Panc1 (cell line): ENCODE measurements at places on chromosomes 11 and 22.

GRCh38 chr11:86687185-86687778, 14.9 kb upstream of the ME3 start:
- peaks cover 8% of the 10 kb centered on the region; the same call in 1 of the 2 replicates for H3K4me1 ChIP-seq
- no peak overlapping the region for H3K4me3 ChIP-seq
- no peaks in the 10 kb centered on the region for H3K36me3 ChIP-seq
- DNase-seq, result no peak
- no peaks in the 10 kb centered on the region for H3K27me3 ChIP-seq

- no peaks in the 10 kb centered on the region for H3K36me3 ChIP-seq
- no peaks in the 10 kb centered on the region for H3K27me3 ChIP-seq
- no peak for DNase-seq
- no peaks in the 10 kb centered on the region; the same call in 1 of the 2 replicates for H3K4me1 ChIP-seq
- H3K4me3 ChIP-seq, result no peak overlapping the region
These were observed 91.5 kb downstream of the CACNA1I start for GRCh38 chr22:39661842-39662685.

GRCh38 chr22:23888615-23889401, 5.4 kb upstream of the MIF start:
- peaks cover 5% of the 10 kb centered on the region; the same call in 1 of the 2 replicates for H3K4me1 ChIP-seq
- no peaks in the 10 kb centered on the region for H3K27me3 ChIP-seq
- H3K36me3 ChIP-seq, result no peaks in the 10 kb centered on the region
- no peak overlapping the region for H3K27ac ChIP-seq
- no peak for DNase-seq

GRCh38 chr11:80593648-80594374, 1153.0 kb upstream of the TENM4 start:
- H3K36me3 ChIP-seq, result no peaks in the 10 kb centered on the region
- no peak overlapping the region for H3K4me3 ChIP-seq
- peak overlapping the region; percentile 70 for H3K27ac ChIP-seq
- H3K27me3 ChIP-seq, result no peaks in the 10 kb centered on the region
- peaks cover 29% of the 10 kb centered on the region for H3K4me1 ChIP-seq

GRCh38 chr11:96481204-96481603, 91.4 kb downstream of the JRKL start:
- H3K27ac ChIP-seq, result no peak overlapping the region
- H3K4me1 ChIP-seq, result no peaks in the 10 kb centered on the region
- no peaks in the 10 kb centered on the region for H3K36me3 ChIP-seq
- DNase-seq, result no peak
- no peaks in the 10 kb centered on the region for H3K27me3 ChIP-seq

DNA sequence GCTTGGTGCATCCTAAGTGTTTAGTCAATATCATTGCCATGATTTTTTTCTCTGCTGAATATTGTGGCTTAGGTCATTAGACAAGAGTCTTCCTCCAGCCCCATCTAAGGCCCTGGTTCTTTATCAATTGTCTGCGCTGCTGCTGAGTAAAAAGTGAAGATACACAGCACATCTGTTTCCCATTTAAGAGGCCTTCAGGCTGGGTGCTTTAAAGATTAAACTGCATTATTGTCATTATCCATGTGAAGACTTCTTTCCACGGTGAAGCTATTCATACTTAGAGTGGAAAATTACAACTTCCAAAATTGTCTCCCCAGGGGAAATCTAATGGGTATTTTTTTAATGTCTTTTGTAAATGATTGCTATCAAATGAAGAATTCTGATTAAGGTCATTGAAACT, 719.8 kb upstream of the LRRC4C start:
- no peaks in the 10 kb centered on the region for H3K4me1 ChIP-seq
- no peak overlapping the region for H3K27ac ChIP-seq
- no peaks in the 10 kb centered on the region for H3K27me3 ChIP-seq
- H3K4me3 ChIP-seq, result no peak overlapping the region
- no peaks in the 10 kb centered on the region for H3K36me3 ChIP-seq

DNA sequence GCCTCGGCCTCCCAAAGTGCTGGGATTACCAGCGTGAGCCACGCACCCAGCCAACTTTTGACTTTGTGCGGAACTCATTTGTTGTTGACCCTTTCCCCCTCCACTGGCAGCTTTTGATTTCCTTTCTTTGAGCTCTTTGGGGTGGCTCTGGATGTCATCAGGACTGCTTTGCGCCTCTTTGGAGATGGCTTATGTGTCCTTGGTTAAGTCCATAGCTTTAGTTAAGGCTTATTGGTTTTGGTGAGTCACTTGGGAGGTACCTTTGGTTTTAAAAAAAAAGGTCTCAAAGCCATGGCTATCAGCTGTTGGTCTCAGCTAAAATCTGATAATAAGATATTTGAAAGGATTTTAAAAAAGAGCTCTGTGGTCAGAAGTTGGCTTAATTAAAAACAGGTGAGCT, 5.1 kb upstream of the ARSA start:
- no peak overlapping the region for H3K4me3 ChIP-seq
- H3K4me1 ChIP-seq, result no peaks in the 10 kb centered on the region
- no peaks in the 10 kb centered on the region for H3K36me3 ChIP-seq
- DNase-seq, result no peak

DNA sequence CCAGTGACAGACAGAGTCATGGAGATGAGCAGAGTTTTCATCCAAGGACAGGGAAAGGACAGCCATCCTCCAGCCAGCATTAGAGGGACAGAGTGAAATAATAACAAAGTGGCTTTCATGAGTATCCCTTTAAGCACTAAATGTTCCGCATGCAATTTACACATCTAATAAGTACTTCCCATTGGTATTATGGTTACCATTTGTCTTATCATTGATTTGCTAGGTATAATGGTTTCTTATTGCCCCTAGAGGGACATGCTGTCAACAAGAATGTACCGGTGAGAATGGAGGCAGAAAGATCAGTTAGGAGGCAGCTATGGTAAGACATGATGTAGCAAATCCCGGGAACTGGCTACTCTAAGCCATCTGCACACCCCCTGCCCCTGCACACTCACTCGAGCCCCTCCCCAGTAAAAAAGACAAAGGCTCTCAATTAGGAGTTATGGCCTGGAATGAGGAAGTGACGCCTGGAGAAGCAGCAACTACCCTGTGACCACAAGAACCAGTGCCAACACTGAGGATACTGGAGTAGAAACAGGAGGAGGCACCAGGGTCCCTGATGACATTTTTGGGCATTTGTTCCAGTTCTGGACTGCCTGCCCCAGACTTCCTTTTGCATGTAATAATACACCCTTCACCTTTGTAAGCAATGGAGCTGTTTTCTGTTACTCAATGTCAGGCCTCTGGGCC, 30.2 kb upstream of the HMGXB4 start:
- no peaks in the 10 kb centered on the region for H3K27me3 ChIP-seq
- no peaks in the 10 kb centered on the region for H3K36me3 ChIP-seq
- H3K4me3 ChIP-seq, result no peak overlapping the region
- H3K4me1 ChIP-seq, result no peaks in the 10 kb centered on the region

GRCh38 chr22:35551549-35552177, 11.0 kb downstream of the RASD2 start:
- H3K4me3 ChIP-seq, result no peak overlapping the region
- DNase-seq, result no peak
- no peaks in the 10 kb centered on the region for H3K36me3 ChIP-seq
- no peaks in the 10 kb centered on the region for H3K27me3 ChIP-seq

DNA sequence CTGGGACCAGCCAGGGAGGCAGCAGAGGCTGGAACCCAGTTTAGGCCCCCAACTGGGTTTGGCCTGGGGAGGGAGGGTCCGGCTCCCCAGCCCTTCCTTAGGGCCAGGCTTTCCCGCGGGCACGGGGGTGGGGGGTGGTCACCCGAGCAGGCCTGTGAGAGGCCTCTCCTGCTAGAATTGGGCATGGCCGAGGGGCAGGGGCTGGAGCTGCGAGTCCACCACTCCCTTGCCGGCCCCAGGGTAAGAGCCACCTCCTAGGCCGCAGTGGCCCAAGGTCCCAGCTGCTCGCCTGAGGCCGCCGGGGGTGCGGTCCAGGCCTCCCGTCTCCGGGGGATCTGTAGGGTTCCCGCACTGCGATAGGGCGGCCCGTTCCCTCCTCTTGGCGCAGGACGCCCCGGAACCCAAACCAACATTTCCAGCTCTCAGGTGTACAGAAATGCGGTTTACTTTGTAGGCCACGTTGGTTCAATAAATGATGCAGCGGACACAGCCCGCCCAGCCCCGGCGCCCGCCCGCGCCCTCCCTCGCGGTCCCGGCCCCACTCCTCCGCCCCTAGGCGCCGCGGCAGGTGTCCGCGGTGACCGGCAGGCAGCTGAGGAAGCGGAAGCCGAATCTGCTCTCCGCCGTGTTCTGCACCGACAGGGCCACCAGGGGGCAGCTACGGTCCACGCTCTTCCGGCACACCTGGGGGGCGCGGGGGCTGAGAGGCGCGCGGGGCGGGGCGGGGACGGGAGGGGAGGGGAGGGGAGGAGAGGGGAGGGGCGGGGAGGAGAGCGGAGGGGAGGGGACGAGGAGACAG, 5.9 kb downstream of the LMNTD2 start:
- no peaks in the 10 kb centered on the region for H3K36me3 ChIP-seq
- H3K27ac ChIP-seq, result peak overlapping the region; percentile 66
- H3K27me3 ChIP-seq, result no peaks in the 10 kb centered on the region
- no peak for DNase-seq
- H3K4me1 ChIP-seq, result peaks cover 22% of the 10 kb centered on the region
- H3K4me3 ChIP-seq, result peak overlapping the region; percentile 57

- H3K27me3 ChIP-seq, result no peaks in the 10 kb centered on the region
- H3K27ac ChIP-seq, result no peak overlapping the region
- no peak overlapping the region for H3K4me3 ChIP-seq
- H3K4me1 ChIP-seq, result no peaks in the 10 kb centered on the region
- no peak for DNase-seq
- peaks cover 43% of the 10 kb centered on the region for H3K36me3 ChIP-seq
These were observed 3.5 kb downstream of the CNTF start for GRCh38 chr11:58625826-58626460.

GRCh38 chr11:128335729-128336128, 251.6 kb downstream of the ETS1 start:
- no peaks in the 10 kb centered on the region for H3K36me3 ChIP-seq
- no peak for DNase-seq
- H3K27me3 ChIP-seq, result no peaks in the 10 kb centered on the region
- H3K4me3 ChIP-seq, result no peak overlapping the region
- H3K27ac ChIP-seq, result no peak overlapping the region

- H3K36me3 ChIP-seq, result no peaks in the 10 kb centered on the region
- H3K4me3 ChIP-seq, result no peak overlapping the region
- H3K27me3 ChIP-seq, result peaks cover 15% of the 10 kb centered on the region; the same call in 1 of the 2 replicates
- no peak overlapping the region for H3K27ac ChIP-seq
These were observed 25.3 kb downstream of the SCN3B start for GRCh38 chr11:123628936-123629683.

DNA sequence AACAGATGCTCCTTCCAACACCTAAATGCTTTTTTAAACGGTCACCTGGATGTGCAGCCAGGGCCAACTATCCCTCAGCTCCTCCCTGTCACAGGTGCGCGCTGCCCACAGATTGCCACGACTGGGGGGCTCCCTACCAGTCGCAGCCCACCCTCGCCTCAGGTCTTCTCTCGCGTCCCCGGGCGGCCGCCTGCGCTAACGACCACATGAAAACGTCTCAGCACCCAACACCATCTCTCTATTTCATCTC, 469 bp downstream of the ZBED5 start:
- peak overlapping the region; percentile 100 for H3K27ac ChIP-seq
- H3K4me3 ChIP-seq, result peak overlapping the region; percentile 91
- H3K36me3 ChIP-seq, result peaks cover 47% of the 10 kb centered on the region
- no peaks in the 10 kb centered on the region for H3K27me3 ChIP-seq

GRCh38 chr11:120801801-120802689, 221.9 kb upstream of the TBCEL start:
- no peaks in the 10 kb centered on the region for H3K36me3 ChIP-seq
- H3K4me3 ChIP-seq, result no peak overlapping the region
- no peak overlapping the region for H3K27ac ChIP-seq
- H3K27me3 ChIP-seq, result no peaks in the 10 kb centered on the region
- peak; percentile 45 for DNase-seq

DNA sequence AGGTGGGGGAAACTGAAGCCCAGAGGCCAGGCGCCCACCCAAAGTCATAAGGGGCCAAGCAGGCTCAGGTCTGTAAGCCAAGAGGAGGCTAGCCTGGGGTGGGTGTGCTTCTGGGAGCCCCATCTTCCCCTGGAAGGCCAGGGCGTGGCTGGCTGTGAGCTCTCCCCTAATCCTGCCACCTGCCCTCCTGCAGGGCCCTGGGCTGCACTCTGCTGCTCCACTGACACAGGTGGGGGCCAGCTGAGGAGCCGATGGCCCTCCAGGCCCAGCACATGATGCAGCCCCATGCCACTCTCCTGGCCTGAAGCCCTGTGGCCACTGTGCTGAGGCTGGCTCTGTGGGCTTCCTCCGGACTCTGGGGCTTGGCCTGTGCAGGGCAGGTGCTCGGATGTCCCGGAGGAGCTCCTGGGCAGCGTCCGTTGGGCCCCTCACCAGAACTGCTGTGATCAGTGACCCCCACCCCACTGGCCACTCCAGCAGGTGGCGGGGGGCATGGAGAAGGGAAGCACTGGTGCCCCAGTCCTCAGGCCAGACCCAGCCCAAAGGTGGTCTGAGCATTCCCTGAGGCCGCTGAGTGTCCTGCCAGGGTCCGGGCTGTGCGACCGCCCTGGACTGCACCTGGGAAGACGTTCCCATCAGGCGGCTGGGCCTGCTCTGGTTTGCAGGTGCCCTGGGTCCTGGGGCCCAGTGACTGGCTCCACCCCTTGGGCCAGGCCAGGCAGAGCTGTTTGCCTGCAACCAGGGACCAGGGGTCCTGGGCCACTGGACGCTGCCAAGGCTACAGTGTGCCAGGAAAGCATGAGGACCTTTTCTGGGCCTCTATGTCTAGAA, 8.5 kb downstream of the PIM3 start:
- no peak overlapping the region for H3K27ac ChIP-seq
- H3K4me3 ChIP-seq, result no peak overlapping the region
- peaks cover 56% of the 10 kb centered on the region for H3K4me1 ChIP-seq
- no peaks in the 10 kb centered on the region for H3K27me3 ChIP-seq
- DNase-seq, result no peak
- H3K36me3 ChIP-seq, result no peaks in the 10 kb centered on the region
